ENCODE measurements at places on chromosomes 3 and 15.
A peak's percentile ranks its signal among the peaks of the same experiment; 100 is the strongest.

- DNase-seq, result peak; percentile 55
- H3K27ac ChIP-seq, result no peak overlapping the region
- no peaks in the 10 kb centered on the region for H3K27me3 ChIP-seq
- peaks cover 21% of the 10 kb centered on the region for H3K36me3 ChIP-seq
- peaks cover 10% of the 10 kb centered on the region for H3K4me1 ChIP-seq
- no peak overlapping the region for H3K4me3 ChIP-seq
Measured at GRCh38 chr3:39101022-39101689, 6.3 kb downstream of the GORASP1 start.

DNA sequence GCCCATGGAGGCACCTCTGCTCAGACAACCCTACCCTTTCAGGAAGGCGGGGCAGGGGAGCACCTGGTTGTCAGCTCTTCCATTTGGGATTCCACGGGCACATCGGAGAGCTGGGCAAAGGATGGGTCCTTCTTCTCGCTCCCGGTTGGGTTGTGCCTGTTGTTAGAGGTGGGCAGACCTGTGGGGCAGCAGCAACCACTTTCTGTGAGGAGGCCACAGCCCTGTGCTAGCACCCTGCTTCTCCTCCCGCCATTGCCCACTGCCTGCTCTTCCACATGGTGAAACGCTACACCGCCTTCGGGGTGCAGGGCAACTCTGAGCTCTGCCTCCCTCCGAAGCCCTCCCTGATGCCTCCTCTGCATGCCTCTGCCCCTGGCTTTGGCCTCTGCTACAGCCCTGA, 7.0 kb upstream of the HHATL start:
- peak; percentile 5 for DNase-seq
- no peak overlapping the region for H3K27ac ChIP-seq
- H3K4me1 ChIP-seq, result no peaks in the 10 kb centered on the region

DNA sequence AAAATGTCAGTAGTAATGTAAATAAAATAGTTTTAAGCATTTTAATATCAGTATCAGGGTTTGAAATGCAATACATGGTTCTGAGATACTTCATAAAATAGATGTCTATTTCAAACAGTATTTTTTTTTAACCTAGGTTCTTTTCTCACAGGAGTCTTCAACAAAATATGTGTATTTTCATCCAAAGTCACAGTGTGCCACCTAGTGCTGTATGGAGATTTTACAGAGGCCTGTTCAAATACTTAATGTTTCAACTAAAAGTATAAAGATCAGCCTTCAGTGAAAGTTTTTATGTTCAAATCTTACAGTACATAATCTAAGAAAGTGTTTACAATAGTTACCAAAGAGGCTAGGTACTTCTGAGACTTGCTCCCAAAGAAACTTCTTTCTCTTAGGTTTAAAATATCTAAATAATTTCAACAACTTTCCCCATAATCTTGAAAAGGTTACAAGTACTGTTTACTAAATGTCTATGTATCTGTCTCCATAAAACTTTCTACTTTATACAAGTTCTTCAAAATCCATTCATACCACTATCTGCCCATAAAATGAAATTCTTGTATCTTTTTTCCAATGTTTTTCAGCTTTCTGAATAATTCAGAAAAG, 38.3 kb downstream of the SCAPER start:
- no peaks in the 10 kb centered on the region for H3K4me1 ChIP-seq
- H3K27ac ChIP-seq, result no peak overlapping the region
- H3K36me3 ChIP-seq, result no peaks in the 10 kb centered on the region
- DNase-seq, result no peak

- peaks cover 17% of the 10 kb centered on the region for H3K4me1 ChIP-seq
- no peak overlapping the region for H3K27ac ChIP-seq
- DNase-seq, result no peak
- no peak overlapping the region for H3K4me3 ChIP-seq
- no peaks in the 10 kb centered on the region for H3K36me3 ChIP-seq
Measured at GRCh38 chr3:64856106-64856505, 168.3 kb upstream of the ADAMTS9 start.

- no peak for DNase-seq
- H3K4me3 ChIP-seq, result no peak overlapping the region
- H3K4me1 ChIP-seq, result peaks cover 48% of the 10 kb centered on the region
- peak overlapping the region; percentile 69 for H3K27ac ChIP-seq
- no peaks in the 10 kb centered on the region for H3K36me3 ChIP-seq
Measured at GRCh38 chr3:182568261-182568660, 225.0 kb upstream of the ATP11B start.

DNA sequence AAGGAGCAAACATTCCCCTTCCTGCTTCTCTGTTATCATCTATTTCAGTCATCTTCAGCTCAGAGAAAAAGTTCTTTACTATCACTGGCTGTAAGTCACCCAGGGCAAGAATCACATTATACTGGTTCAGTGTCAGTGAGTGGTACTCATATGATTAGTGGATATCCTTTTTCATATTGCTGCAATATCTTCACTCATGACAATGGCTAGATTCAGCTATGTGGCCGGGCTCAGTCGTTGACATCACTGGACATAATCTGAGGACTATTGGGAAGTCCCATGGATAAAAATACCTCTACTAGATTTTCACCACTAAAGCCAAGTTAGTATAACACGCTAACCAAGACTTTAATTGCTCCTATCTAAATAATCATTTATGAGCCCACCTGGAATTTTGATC, 91.3 kb upstream of the UBE2E2 start:
- no peaks in the 10 kb centered on the region for H3K27me3 ChIP-seq
- no peak for DNase-seq
- H3K27ac ChIP-seq, result no peak overlapping the region
- no peaks in the 10 kb centered on the region for H3K36me3 ChIP-seq
- peaks cover 5% of the 10 kb centered on the region for H3K4me1 ChIP-seq

DNA sequence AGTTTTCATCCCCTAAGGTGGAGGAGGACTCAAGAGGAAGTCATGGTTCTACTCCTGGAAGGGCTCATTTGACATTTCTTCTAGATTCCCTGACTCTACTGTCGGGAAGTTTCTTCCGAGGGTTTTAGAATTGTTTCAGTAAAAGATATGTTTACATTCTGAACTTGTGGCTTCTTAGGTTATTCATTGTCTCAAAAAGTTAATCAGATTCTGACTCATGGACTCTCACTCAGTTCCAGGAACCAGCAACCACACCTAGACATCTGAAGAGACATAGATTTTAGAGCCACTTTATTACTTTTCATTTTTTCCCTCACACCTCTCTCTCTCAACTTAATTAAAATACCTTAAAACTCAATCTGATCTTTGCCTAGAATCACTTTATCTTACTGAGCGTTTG, 862.6 kb downstream of the AGBL1 start:
- H3K4me3 ChIP-seq, result no peak overlapping the region
- no peak for DNase-seq
- peaks cover 5% of the 10 kb centered on the region for H3K36me3 ChIP-seq
- H3K27me3 ChIP-seq, result no peaks in the 10 kb centered on the region
- peaks cover 20% of the 10 kb centered on the region for H3K4me1 ChIP-seq
- no peak overlapping the region for H3K27ac ChIP-seq

GRCh38 chr15:60787837-60788691, 309.1 kb upstream of the ICE2 start:
- no peak overlapping the region for H3K4me3 ChIP-seq
- peaks cover 6% of the 10 kb centered on the region for H3K36me3 ChIP-seq
- peak; percentile 40 for DNase-seq
- H3K27me3 ChIP-seq, result no peaks in the 10 kb centered on the region
- peaks cover 42% of the 10 kb centered on the region for H3K4me1 ChIP-seq

DNA sequence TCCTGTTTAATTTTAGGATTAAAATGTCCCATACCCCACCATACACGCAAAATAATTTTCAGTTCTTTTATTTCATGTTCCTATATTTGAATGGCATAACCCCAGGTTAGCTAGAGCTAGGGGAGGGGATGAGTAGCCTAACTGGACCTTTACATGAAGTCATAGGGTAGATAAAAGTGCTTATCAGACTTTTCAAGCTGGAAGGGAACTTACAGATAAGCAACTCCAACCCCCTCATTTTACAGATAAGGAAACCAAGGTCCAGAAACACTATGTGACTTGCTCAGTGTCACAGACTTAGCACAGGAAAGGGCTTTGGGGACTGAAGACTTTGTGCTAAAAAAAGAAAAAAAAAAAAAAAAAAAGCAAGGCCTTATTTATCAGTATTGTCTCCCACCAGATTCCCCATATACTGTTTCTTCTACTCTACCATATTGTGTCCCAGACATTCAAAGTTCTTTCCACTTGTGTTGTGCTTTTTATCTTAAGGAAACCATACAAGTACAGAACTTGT, 10.6 kb upstream of the TNIK start:
- no peak overlapping the region for H3K4me3 ChIP-seq
- peaks cover 1% of the 10 kb centered on the region for H3K36me3 ChIP-seq
- no peaks in the 10 kb centered on the region for H3K27me3 ChIP-seq
- no peak overlapping the region for H3K27ac ChIP-seq

DNA sequence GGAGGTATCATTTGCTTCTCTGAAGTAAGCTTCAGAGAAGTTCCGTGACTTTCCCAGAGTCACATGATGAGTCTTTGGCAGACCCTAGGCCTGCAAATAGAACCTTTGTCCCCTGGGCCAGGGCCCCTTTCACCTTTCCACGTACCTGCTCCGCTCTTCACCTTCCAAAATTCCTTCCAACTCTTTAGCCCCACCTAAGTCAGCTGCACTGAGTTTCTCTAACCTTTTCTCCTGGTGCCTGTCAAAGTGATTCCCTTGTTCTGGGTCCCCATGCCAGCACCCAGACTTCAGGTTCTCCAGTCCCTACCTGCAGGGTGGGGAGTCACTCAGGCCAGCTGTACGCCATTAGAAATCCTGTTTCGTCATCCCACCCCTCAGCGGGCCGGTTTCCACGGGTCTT, 12.8 kb downstream of the LYZL4 start:
- H3K27me3 ChIP-seq, result no peaks in the 10 kb centered on the region
- H3K4me3 ChIP-seq, result no peak overlapping the region
- H3K36me3 ChIP-seq, result no peaks in the 10 kb centered on the region
- no peaks in the 10 kb centered on the region for H3K4me1 ChIP-seq
- no peak for DNase-seq
- H3K27ac ChIP-seq, result no peak overlapping the region

- peaks cover 6% of the 10 kb centered on the region for H3K27me3 ChIP-seq
- peaks cover 23% of the 10 kb centered on the region for H3K4me1 ChIP-seq
- no peaks in the 10 kb centered on the region for H3K36me3 ChIP-seq
- no peak overlapping the region for H3K4me3 ChIP-seq
Measured at GRCh38 chr3:42739401-42740158, 33.5 kb downstream of the CCDC13 start.

GRCh38 chr3:152109038-152109437, 159.7 kb upstream of the MBNL1 start:
- H3K4me1 ChIP-seq, result 0 out of 2 replicates have a peak, but pooled peaks cover 4% of the 10 kb centered on the region
- no peak overlapping the region for H3K4me3 ChIP-seq
- DNase-seq, result no peak
- H3K27ac ChIP-seq, result no peak overlapping the region
- H3K36me3 ChIP-seq, result no peaks in the 10 kb centered on the region
- no peaks in the 10 kb centered on the region for H3K27me3 ChIP-seq

DNA sequence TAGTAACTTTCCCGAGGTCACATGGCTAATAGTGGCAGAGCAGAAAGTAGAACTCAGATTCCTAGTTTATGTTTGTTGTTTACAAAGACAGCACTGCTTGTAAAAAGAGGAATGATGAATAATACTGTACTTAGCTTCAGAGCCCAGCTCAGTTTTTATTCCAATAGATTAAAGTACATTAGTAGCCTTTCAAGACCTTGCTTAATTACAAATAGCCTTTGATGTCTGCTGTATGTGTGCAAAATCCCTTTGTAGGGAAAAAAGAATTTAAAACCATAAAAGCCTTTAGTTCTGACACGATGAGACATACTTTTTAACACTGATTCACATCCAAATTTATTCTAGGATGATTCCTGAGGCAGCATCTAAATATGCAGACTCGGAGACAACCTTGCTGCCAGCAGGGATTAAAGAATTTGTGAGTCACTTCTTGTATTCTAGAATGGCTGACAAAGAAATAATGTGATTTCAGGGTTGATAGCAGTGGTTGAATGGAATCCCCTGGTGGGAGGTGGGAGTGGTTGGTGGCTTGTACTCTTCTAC, 324.2 kb upstream of the TGFBR2 start:
- H3K4me3 ChIP-seq, result peak overlapping the region; percentile 12
- no peak for DNase-seq
- peaks cover 23% of the 10 kb centered on the region for H3K4me1 ChIP-seq
- no peaks in the 10 kb centered on the region for H3K27me3 ChIP-seq

GRCh38 chr15:33068511-33068990, 126.0 kb downstream of the FMN1 start:
- H3K36me3 ChIP-seq, result no peaks in the 10 kb centered on the region
- H3K4me3 ChIP-seq, result peak overlapping the region; percentile 45
- H3K4me1 ChIP-seq, result peaks cover 61% of the 10 kb centered on the region
- no peaks in the 10 kb centered on the region for H3K27me3 ChIP-seq

GRCh38 chr3:108420926-108421325, 89.5 kb downstream of the MYH15 start:
- H3K4me3 ChIP-seq, result no peak overlapping the region
- DNase-seq, result no peak
- no peaks in the 10 kb centered on the region for H3K36me3 ChIP-seq
- H3K27me3 ChIP-seq, result no peaks in the 10 kb centered on the region

DNA sequence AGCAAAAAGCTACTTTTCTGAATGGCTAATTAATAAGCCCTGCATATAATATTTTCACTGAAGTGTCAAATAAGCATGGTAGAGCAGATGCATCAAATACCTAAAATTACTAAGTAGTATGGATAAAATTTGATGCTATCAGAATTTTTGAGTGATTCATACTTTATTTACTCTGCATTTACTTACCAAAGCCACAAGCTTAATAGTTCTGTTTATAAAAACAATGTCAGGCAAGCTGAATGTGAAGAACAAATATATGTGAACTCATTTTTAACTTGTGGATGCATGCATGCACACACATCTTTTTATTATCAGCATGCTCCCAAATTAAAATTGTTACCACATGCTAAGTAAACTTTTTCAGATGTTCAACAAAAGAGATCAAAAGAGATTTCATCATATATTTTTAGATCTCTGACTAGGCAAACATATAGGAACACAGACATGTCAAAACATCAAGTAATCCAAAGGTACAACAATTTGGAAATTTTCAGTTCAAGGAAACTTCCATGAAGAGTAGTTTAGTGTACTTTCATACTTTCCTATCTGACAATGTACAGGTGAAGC, 969.4 kb downstream of the ROBO1 start:
- H3K36me3 ChIP-seq, result no peaks in the 10 kb centered on the region
- H3K4me1 ChIP-seq, result peaks cover 33% of the 10 kb centered on the region
- DNase-seq, result no peak
- H3K4me3 ChIP-seq, result no peak overlapping the region
- H3K27me3 ChIP-seq, result no peaks in the 10 kb centered on the region
- no peak overlapping the region for H3K27ac ChIP-seq

DNA sequence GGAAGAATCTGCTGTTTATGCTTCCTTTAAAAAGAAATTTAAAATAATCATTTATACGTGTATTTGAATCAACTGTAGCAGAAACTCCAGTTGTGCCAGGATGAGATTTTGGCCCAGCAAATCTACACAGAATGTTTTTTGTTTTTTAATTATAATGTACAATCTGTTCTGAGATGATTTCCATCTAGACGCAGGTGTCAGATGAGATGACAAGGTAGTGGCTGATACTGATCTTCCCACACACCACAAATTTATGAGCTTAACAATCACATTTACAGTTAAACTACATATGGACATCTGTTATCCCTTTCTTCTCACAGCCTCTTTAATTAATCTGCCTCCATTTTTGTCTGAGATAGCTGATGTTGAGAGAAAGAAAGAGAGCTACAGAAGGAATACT, 23.6 kb downstream of the DCLK3 start:
- H3K36me3 ChIP-seq, result no peaks in the 10 kb centered on the region
- no peaks in the 10 kb centered on the region for H3K27me3 ChIP-seq
- no peak for DNase-seq
- no peaks in the 10 kb centered on the region for H3K4me1 ChIP-seq
- no peak overlapping the region for H3K27ac ChIP-seq
- H3K4me3 ChIP-seq, result no peak overlapping the region

All from WTC11 (cell line).